ENCODE measurements at places on chromosomes 5 and 9. TPM values are rescaled to one million over a fixed set of nuclear protein-coding genes. Genes with fewer than 3 reads are reported as not detected.

DNA sequence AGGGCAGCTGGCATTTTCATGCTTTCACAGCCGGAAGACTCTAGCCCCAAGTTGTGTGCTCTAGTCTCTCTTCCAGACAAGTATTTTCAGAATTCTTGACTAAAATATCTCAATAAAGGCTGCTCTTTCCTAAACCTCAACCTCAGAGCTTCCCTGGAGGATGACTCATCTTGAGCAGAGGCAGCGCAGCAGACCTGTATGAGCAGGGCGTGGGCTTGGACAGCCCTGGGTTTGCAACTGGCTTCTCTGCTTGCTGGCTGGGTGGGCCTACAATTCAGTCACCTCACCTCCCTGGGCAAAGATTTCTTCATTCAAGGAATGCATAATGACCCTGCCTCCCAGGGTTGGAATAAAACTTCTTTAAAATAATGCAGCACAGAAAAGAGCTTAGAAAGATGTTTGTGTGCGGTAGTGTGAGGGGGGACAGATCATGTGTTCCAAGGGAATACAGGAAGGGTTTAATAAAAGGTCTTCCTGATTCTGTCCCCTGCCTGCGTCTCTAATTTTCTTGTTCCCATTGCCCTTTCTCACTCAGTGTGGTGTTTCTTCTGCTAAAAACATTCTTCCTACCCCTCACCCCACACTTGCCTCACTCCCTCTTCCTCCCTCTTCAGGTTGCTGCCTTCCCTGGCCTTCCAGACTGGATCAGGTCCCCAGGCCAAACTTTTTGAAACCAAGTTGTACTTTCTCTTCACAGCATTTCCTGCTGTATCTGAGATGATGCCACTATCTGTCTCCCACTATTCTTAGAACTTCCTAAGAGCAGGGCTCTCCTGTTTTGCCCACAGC lies 39.4 kb upstream of the MAP1B start:
- DNase-seq, result peak; percentile 94

- DNase-seq, result no peak
Observed at GRCh38 chr9:19192202-19193028, 38.1 kb upstream of the DENND4C start.

Gene TRPM6
- 0.05 TPM for total RNA-seq

Gene ECSCR
- 1.8 TPM for total RNA-seq

Measured in A172 (cell line).